Brain microvascular endothelial cell (primary cell): ENCODE measurements at places on chromosomes 12 and 14.
A peak's percentile ranks its signal among the peaks of the same experiment; 100 is the strongest.

GRCh38 chr14:92572050-92572449 lies 58.5 kb downstream of the RIN3 start:
- no peak for DNase-seq

DNA sequence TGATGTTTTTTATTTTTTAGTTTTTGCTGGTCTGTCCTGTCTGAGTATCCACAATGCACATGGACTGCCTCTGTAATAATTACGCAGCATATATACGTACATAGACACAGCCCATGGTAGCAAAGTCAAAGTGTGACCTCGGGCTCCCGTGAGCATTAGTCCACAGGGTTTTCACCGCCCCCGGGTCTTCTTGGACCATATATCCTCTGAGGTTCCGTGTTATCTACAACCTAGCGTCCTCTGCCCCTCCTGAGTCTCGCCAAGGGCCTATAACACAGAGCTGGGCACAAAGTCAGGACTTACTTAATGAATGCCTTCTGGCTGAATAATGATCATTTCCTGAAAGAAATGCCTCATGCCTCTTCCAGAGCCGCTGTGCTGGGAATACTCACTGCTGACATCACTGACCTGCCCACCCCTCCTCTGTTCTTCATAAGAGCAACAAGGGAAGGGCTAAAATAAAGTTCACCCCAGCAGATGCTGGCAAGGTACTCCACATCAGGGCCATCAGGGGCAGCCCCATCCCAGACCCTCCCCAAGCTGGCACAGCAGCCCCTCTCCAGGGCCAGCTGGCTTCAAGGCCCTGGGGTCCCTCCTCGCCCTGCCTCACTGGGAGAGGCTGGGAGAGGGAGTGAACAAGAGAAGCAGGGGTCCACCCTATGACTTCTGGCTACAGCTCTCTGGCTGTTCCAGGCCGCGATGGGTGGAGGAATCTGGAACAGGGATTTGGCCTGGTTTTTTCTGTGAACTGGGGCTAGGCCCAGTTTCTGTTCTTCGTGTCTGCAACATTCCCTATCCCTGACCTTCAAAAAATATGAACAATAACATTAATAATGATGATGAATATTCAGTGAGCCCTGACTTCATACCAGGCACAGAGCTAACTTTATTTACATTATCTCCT lies 7.9 kb downstream of the HDAC7 start:
- DNase-seq, result peak; percentile 67

GRCh38 chr12:27779416-27779919 lies 565 bp upstream of the KLHL42 start:
- peak; percentile 4 for DNase-seq

GRCh38 chr12:81125691-81126090 lies 47.8 kb downstream of the ACSS3 start:
- DNase-seq, result no peak

GRCh38 chr12:47207829-47208248 lies 128.1 kb upstream of the AMIGO2 start:
- no peak for DNase-seq
